ENCODE measurements at places on chromosomes 5 and 9. TPM values are rescaled to one million over a fixed set of nuclear protein-coding genes. Genes with fewer than 3 reads are reported as not detected.

DNA sequence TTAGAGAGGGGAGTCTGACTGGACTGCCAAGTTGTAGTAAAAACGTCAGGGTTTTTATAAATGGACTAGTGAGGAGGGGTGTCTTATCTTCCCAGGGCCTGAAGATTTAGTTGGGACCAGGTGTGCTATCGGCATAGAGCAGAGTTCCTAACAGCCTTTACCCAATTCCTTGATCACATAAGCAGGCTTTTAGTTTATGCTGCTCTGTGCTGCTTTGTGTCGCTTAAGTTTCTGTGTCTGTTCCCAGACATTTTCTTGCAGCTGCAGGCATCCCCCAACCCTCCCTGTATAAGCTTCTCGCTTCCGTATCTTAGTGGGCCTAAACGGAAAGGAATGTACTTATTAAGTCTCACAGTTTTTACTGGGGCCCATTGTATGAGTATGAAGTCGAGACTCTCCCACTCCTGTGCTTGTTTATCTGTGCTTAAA is 2.6 kb upstream of the SMC5 start:
- H3K27ac ChIP-seq: peak overlapping the region; percentile 96
- DNase-seq: no peak
- peak overlapping the region; percentile 10 for H3K4me3 ChIP-seq
- no peaks in the 10 kb centered on the region for H3K36me3 ChIP-seq
- H3K27me3 ChIP-seq: no peaks in the 10 kb centered on the region

DNA sequence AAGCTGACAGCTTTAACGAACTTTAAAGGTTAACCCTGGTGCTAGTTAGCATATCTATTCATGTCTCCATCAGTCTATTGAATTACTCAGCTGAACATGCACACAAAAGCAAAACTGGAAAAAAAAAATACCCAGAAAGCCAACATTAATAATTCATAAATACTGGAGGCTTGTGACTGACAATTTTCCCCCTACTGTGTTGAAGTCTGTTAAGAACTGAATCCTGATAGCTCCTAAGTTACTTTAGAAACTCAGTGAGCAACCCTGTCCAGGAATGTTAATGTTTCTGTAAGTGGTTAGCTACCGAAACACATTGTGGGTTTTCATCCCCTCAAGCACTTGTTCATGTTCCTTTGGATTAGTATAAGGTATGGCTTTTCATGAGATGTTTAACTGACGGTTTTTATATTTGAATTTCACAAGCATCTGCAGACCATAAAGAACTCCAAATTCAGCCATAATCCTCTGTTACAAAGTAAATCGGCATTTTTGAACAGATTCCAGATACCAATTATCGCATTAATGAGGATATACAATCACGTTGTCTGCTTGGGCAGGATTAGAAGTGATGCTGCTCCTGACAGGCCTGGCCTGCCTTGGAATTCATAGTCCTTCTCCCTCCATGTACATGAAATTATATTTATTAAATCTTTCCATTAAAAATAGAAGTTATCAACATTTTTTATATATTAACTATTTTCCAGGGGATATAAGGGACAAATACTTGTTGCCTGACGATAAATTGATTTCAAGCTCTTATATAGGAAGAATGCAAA is 331.2 kb downstream of the TLE4 start:
- no peaks in the 10 kb centered on the region for H3K36me3 ChIP-seq
- no peak overlapping the region for H3K27ac ChIP-seq
- no peak overlapping the region for H3K4me3 ChIP-seq
- no peaks in the 10 kb centered on the region for H3K4me1 ChIP-seq
- no peak for DNase-seq

- H3K36me3 ChIP-seq: no peaks in the 10 kb centered on the region
- no peak overlapping the region for H3K27ac ChIP-seq
- DNase-seq: no peak
- no peak overlapping the region for H3K4me3 ChIP-seq
Observed at GRCh38 chr9:111839987-111840386, 45.2 kb upstream of the SHOC1 start.

GRCh38 chr5:60297658-60298057 is 402.3 kb downstream of the DEPDC1B start:
- H3K4me3 ChIP-seq: no peak overlapping the region
- no peaks in the 10 kb centered on the region for H3K27me3 ChIP-seq
- no peaks in the 10 kb centered on the region for H3K36me3 ChIP-seq
- no peaks in the 10 kb centered on the region for H3K4me1 ChIP-seq
- DNase-seq: no peak

GRCh38 chr5:165622864-165623536 is 2117.6 kb downstream of the MAT2B start:
- DNase-seq: no peak
- H3K27me3 ChIP-seq: no peaks in the 10 kb centered on the region
- H3K4me3 ChIP-seq: no peak overlapping the region
- H3K27ac ChIP-seq: no peak overlapping the region

GRCh38 chr5:164475339-164475977 is 970.0 kb downstream of the MAT2B start:
- H3K27ac ChIP-seq: no peak overlapping the region
- no peak for DNase-seq
- H3K36me3 ChIP-seq: no peaks in the 10 kb centered on the region
- H3K27me3 ChIP-seq: no peaks in the 10 kb centered on the region
- H3K4me3 ChIP-seq: no peak overlapping the region
- H3K4me1 ChIP-seq: no peaks in the 10 kb centered on the region

- peak within 1 kb of the TSS; percentile 2 for H3K27ac ChIP-seq
- H3K27me3 ChIP-seq: peaks cover 8% of the 10 kb centered on the region
- H3K4me1 ChIP-seq: no peaks in the 10 kb centered on the region
- H3K4me3 ChIP-seq: peak within 1 kb of the TSS; percentile 18
Observed at GRCh38 chr5:141412854-141413539, at the start of gene PCDHGA10. Gene PCDHGA10 (plus strand): TSS chr5:141412987. CDS start chr5:141413176, 189 bp downstream.

GRCh38 chr5:78795757-78796156 is 147.2 kb upstream of the LHFPL2 start:
- no peaks in the 10 kb centered on the region for H3K27me3 ChIP-seq
- H3K4me1 ChIP-seq: no peaks in the 10 kb centered on the region
- no peak overlapping the region for H3K4me3 ChIP-seq
- H3K36me3 ChIP-seq: no peaks in the 10 kb centered on the region
- no peak overlapping the region for H3K27ac ChIP-seq

DNA sequence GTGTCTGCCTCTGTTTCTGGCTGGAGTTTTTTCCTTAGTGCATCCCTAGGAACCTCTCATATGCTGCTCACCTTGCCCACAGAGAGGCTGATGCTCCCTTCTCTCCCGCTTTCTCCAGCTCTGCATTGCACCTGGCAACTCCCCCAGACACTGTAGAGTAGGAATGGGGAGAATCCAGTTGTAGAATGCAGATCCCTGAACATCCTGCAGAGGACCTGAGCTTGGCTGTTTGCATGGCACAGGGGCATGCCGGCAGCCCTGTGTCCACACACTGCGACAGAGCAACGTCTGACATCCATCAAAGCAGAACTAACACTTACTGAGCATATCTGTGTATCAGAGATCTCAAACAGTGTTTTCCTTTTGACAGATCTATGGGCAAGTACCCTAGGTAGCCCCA is 19.9 kb downstream of the IDNK start:
- no peak for DNase-seq
- H3K4me3 ChIP-seq: no peak overlapping the region
- no peaks in the 10 kb centered on the region for H3K4me1 ChIP-seq

GRCh38 chr5:7398596-7399280 is 2.8 kb downstream of the ADCY2 start:
- DNase-seq: no peak
- H3K4me3 ChIP-seq: no peak overlapping the region
- peaks cover 5% of the 10 kb centered on the region for H3K4me1 ChIP-seq
- no peak overlapping the region for H3K27ac ChIP-seq
- peaks cover 56% of the 10 kb centered on the region for H3K27me3 ChIP-seq

DNA sequence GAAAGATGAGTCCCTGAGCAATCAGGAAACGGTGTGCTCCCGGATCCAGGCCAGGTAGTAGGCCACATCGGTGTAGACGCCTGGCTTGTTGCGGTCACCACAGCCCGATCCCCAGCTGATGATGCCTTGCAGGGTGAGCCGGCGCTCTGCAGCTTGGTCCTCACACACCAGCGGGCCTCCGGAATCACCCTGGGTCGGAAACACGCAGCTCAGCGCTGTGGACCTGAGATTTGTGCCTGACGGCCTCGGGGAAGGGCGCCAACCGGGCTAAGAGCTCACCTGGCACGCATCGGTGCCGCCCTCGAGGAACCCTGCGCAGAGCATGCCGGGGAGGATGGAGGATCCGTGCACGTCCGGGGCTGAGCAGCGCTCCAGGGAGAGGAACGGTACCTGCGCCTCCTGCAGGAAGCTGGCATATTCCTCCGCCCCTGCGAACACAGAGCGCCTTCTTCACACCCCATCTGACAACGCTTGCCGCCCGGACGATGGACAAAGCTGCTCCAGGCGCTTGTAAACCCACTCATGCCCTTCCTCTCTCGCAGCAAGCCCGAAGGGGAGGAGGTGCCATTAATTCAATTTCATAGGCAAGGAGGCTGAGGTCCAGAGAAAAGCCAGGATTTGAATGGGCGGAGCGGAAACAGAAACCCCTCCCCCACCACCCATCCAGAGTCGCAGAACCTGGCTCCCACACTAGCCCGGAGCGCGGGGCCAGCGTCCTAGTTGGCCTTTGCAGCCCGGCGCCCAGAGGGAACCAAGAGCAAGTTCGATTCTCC is 2.0 kb upstream of the PFN3 start:
- peak overlapping the region; percentile 75 for H3K27ac ChIP-seq
- H3K36me3 ChIP-seq: no peaks in the 10 kb centered on the region

DNA sequence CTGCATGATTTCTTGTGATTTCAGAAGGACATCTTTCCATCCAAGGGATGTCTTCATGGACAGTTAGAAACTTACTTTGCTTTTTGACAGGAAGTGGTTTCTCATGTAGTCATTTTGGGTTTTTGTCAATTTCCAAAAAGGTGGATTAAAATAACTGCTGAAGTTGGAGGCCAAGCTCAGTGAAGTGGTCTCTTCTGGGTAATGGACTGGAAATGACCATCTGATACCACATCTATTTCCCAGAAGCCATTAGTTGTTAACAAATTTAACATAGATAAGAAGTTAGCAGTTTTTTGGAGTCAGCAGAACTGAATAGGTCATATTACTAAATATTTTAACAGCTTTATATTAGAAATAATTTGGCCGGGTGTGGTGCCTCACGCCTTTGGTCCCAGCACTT is 86.2 kb upstream of the MYO10 start:
- H3K27ac ChIP-seq: no peak overlapping the region
- no peaks in the 10 kb centered on the region for H3K4me1 ChIP-seq
- DNase-seq: no peak
- no peaks in the 10 kb centered on the region for H3K36me3 ChIP-seq
- H3K27me3 ChIP-seq: no peaks in the 10 kb centered on the region

DNA sequence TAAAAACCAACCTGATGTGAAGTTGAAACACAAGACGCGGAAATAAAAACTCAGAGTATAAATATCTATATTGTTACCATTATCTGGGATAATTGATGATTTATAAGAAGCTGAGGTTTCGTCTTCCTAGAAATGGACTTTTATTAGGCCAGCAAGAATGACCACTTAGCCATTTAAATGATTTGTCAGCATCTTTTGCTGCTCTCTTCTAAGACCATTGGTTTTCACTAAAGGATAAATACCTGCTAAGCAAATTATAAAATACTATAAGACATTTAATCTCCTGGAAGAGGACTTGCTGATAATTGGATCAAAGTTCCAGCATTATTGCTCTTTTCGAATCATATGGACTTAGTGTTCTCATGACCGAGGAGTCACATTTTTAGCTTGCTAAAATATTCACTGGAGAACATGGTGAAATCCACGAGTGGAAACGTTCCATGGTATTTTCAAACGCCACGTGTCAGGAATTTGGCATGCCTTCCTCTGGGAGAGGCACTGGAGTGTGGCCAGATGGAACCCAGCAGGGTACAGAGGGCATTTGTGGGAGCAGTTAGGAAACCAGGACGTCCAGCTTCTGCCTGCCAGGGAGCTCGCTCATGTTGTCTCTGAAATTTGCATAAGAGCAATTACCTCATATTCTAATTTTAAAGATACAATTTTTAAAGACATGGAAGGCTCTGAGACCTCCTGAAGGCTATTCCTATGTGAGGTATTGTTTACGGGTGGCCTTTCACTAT is 43.1 kb downstream of the TNFAIP8 start:
- peak; percentile 73 for DNase-seq
- no peaks in the 10 kb centered on the region for H3K36me3 ChIP-seq
- H3K4me1 ChIP-seq: peaks cover 12% of the 10 kb centered on the region
- peak overlapping the region; percentile 19 for H3K27ac ChIP-seq
- H3K4me3 ChIP-seq: no peak overlapping the region

DNA sequence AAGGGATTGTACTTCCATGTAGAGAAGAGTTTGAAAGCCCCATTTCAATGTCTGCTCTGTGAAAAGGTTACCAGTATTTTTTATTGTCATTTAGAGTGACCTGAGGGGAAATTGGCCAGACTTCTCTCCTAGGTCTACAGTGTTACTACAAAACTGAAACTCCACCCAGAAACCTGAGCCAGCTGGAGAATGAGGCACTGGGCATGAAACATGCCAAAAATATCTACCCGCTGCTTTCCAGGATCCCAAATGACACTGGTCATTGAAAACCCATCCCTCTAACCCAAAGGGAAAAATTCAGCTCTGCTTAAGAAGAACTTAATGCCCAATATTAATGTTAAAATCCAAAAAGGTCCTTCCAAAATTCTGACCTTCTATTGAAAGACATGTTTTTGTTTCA is 99.2 kb upstream of the TRIM32 start:
- no peak overlapping the region for H3K4me3 ChIP-seq
- no peaks in the 10 kb centered on the region for H3K36me3 ChIP-seq
- H3K4me1 ChIP-seq: peaks cover 8% of the 10 kb centered on the region
- no peak overlapping the region for H3K27ac ChIP-seq
- no peak for DNase-seq

- H3K27ac ChIP-seq: no peak overlapping the region
- H3K4me1 ChIP-seq: no peaks in the 10 kb centered on the region
- H3K4me3 ChIP-seq: no peak overlapping the region
- H3K27me3 ChIP-seq: no peaks in the 10 kb centered on the region
- no peaks in the 10 kb centered on the region for H3K36me3 ChIP-seq
Observed at GRCh38 chr9:14403081-14403480, 89.1 kb upstream of the NFIB start.

DNA sequence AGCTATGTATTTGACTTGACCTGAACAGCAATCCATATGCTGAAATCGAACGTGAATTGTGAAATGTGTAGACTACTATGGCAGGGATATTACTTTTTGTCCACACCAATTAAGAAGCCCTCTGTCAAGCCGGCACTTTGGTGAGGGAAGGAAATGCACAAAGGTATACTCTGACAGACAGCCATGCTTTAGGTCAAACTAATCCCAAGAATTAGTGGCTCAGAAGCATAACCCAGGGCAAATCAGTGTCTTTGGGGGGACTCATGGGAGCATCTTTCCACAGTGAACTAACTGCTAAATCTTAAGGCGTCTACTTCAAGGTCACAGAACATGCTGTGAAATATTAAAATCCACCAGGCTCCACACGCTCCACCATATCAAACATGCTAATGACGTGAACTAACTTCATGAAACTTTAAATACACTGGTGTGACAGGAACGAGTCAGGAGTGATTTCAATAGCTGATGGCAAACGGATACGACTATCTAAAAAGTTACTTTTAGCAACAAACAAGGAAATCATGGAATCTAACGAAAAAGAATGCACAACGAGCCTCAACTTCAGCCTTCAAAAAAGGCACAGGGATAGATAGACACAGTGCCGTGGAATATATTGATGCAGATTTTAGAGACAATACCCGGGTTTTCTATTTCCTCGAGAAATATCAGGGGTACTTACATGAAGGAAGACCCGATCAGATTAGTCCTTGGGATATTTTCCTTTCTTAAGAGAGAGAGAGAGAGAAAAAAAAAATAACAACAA is 527 bp downstream of the MEF2C start:
- H3K27ac ChIP-seq: peak overlapping the region; percentile 89
- H3K27me3 ChIP-seq: no peaks in the 10 kb centered on the region
- H3K4me1 ChIP-seq: peaks cover 10% of the 10 kb centered on the region
- H3K36me3 ChIP-seq: no peaks in the 10 kb centered on the region
- DNase-seq: no peak
- H3K4me3 ChIP-seq: peak overlapping the region; percentile 41

SHOC1 gene
- not detected for total RNA-seq

TSLP gene
- total RNA-seq: 0.27 TPM

WWC1 gene
- total RNA-seq: 17.9 TPM

MLANA gene
- not detected for total RNA-seq
